ENCODE measurements at places on chromosomes 7 and 10.
A peak's percentile ranks its signal among the peaks of the same experiment; 100 is the strongest.

GRCh38 chr10:51075873-51076229 lies 1.6 kb downstream of the PRKG1 start:
- DNase-seq: no peak

- no peak for DNase-seq
These were observed 39.8 kb downstream of the HBP1 start for GRCh38 chr7:107208563-107208962.

DNA sequence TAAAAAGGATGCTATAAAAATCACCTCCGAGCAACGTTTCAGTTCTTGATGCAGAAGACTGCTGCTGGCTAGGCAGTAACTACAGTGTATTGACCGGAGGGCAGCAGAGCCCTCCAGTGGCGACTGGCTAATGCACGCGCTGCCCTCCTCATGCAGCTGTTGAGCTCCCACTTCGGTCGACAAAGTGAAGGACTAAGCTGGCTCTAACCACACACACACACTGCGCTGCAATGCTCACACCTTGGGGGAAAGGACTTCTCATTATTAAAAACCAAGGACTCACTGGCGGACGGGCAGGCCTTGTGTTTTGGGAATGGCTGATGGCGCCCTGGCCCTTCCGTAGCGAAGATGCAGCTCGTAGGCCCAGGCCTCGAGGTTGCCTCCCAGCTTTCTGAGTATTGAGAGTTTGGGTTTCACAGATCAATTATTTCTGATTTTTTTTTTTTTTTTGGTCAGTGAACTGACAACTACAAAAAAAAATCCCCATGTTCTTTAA lies 120.9 kb upstream of the DIP2C start:
- peak; percentile 44 for DNase-seq

GRCh38 chr7:38311329-38311937 lies 38.0 kb upstream of the TARP start:
- DNase-seq: no peak

- DNase-seq: peak; percentile 88
These were observed 9.3 kb upstream of the CHCHD1 start for GRCh38 chr10:73772281-73773151.

GRCh38 chr7:32093415-32094408 lies 23.5 kb upstream of the PDE1C start:
- peak; percentile 89 for DNase-seq

GRCh38 chr7:38273286-38273995 lies at the start of gene TARP:
Gene TARP (minus strand): TSS chr7:38273636.
- no peak for DNase-seq

- peak; percentile 54 for DNase-seq
These were observed 31.9 kb upstream of the HPS1 start for GRCh38 chr10:98478430-98479222.

DNA sequence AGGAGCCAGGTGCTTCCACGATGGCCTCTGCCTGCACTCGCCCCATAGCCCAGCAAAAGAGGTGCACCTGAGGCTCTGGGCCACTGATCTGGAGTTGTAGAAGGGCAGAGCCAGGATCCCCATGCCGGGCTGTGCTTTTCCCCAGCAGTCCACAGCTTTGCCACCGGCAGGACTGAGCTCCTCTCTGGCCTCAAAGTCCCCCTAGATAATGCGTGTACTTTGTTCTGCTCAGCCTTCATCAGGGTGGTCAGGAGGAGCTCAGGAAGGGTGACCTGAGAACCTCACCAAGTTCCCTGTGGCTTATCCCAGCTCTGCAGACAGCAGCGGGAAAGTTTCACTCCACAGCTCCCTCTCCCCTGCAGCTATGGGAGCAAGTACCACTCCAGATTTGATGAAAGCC lies 27.9 kb upstream of the UNC5B start:
- DNase-seq: no peak

- no peak for DNase-seq
These were observed 99.1 kb downstream of the GLI3 start for GRCh38 chr7:42137941-42138340.

- DNase-seq: peak; percentile 54
These were observed 739 bp downstream of the CASP7 start for GRCh38 chr10:113680190-113681111.

- DNase-seq: peak; percentile 10
These were observed 5.9 kb upstream of the ANKRD7 start for GRCh38 chr7:118218413-118219156.

- peak; percentile 53 for DNase-seq
These were observed 750.1 kb downstream of the MAGI2 start for GRCh38 chr7:78703391-78703790.
